ENCODE measurements at places on chromosomes 7 and 10.

GRCh38 chr10:21053953-21054690 is 157.0 kb upstream of the NEBL start:
- no peak for DNase-seq

- no peak for DNase-seq
Observed at GRCh38 chr10:35910234-35910633, 268.1 kb upstream of the FZD8 start.

DNA sequence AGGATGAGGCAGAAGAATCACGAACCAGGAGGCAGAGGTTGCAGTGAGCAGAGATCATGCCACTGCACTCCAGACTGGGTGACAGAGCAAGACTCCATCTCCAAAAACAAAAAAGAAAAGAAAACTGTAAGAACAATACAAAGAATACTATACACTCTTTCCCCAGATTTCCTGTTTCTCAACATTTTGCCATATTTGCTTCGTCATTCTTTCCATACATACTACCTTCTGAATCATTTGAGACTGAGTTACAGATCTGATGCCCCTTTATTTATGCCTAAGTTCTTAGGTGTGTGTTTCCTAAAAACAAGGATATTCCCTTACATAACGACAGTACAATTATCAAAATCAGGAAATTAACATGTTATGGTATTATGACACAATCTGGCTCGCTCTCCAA is 168.4 kb upstream of the CELF2 start:
- no peak for DNase-seq

DNA sequence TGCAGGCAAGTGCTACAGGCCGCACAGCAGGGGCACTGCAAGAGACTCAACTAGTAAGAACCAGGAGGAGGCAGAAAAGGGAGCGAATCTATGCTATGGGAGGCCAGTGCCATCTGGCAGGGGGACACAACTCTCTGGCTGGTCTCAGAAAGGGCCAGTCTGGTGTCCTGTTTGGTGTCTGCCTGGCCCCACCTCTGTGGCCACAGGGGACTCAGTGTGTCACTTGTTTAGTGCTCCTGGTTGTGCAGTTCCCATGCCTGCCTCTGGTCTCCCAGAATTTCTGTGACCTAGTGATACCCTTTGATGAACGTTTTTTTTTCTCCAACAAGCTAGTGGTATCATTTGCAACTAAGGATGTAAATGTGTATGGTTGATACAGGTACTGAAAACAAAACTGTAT is 59.2 kb upstream of the JCAD start:
- DNase-seq: no peak

DNA sequence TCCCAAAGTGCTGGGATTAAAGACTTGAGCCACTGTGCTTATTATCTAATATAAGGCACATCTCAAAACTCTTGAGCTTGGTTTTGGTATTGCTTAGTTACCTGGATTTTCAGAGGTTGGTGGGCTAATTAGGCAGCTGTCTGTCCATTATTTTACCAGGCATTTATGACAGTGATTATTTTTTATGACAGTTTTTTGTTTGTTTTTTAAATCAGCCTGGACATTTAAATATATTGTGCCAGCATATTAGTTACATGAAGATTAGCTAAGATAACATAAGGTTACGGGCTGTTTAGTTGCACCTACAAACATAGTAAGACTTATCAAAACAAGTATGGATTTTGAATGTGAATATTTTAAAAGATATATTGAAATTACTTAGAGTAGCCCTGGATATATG is 2.6 kb upstream of the ZRANB1 start:
- no peak for DNase-seq

DNA sequence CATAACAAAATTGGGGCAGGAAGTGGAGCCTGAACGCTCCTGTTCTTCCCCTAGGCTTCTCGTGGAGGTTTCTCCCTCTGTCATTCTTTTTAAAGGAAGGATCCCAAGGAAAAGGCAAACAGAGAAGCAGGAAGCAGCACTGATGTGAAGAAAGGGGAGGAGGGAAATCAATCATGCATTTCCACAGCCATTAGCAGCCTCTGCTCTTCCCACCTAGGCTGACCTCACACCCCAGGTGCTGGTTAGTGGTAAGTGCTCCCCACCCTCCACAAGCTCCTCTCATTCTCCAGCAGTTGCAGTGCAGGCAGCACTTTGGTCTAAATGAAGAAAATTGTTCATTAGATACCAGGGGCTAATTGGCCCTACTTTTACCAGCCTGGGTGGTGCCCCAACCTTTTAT is 2.6 kb downstream of the CRHR2 start:
- no peak for DNase-seq

DNA sequence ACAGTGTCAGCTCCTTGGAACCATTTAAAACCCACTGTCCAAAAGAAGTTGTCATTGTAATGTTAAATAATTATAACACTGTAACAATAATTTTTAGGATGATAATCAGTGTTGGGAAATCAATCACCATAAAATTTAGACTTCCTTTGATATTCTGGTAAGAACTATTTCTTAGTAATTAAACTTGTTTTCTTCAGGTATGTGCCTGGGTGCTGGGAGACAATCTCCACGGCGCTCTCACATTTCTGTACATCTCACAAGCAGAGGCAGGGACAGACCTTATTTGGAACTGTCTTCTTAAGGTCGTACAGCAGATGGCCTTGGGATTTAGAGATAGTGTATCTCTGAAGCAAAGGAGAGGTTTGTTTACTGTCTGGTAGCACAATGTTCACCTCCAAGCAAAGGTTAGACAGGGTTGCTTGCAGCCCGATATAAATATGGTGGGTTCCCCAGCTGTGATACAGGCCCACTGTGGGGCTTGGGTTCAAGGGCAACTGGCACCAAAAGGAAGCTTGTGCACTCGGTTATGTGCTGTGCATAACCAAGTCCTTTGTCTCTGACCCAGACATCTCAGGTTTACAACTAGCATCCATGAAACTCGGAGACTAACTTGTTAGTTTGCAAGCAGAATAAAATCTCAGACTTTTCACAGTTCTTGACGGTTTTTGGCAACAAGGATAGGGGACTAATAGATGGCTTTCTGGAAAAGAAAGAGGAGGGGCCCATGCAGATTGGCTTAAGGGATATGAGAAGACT is 125.5 kb downstream of the RNF32 start:
- no peak for DNase-seq

DNA sequence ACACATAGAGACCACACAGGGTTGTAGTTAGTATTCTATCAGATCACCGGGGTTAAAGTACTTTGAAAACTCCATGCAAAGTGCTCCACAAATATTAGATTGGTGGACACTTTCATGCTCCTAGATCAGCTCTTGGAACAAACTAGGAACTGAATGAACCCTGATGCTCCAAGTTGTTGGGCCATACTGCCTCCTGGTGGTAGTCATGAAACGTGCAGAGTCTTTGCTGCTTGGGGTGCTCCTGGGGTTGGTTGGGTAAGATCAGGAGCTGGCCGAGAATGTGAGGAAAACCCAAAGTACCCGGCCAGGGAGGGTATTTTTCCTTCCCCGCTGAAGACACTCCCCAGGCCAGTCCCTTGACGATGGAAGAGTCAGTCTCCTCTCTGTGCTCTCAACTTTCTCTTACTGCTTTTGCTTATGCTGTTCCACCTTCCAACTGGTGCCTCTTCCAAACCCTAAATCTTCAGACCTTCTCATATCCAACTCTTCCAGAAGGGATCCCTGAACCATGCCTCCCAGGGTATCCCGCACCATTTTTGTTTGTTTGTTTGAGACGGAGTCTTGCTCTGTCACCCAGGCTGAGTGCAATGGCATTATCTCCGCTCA is 918 bp upstream of the RPEL1 start:
- peak; percentile 77 for DNase-seq

- no peak for DNase-seq
Observed at GRCh38 chr7:68739306-68739705, 859.0 kb upstream of the AUTS2 start.

GRCh38 chr10:98664329-98665042 is 217.8 kb upstream of the HPS1 start:
- DNase-seq: peak; percentile 5

GRCh38 chr7:158842486-158842885 is 13.2 kb upstream of the ESYT2 start:
- DNase-seq: no peak

- DNase-seq: no peak
Observed at GRCh38 chr10:35600193-35600592, 4.9 kb upstream of the GJD4 start.

DNA sequence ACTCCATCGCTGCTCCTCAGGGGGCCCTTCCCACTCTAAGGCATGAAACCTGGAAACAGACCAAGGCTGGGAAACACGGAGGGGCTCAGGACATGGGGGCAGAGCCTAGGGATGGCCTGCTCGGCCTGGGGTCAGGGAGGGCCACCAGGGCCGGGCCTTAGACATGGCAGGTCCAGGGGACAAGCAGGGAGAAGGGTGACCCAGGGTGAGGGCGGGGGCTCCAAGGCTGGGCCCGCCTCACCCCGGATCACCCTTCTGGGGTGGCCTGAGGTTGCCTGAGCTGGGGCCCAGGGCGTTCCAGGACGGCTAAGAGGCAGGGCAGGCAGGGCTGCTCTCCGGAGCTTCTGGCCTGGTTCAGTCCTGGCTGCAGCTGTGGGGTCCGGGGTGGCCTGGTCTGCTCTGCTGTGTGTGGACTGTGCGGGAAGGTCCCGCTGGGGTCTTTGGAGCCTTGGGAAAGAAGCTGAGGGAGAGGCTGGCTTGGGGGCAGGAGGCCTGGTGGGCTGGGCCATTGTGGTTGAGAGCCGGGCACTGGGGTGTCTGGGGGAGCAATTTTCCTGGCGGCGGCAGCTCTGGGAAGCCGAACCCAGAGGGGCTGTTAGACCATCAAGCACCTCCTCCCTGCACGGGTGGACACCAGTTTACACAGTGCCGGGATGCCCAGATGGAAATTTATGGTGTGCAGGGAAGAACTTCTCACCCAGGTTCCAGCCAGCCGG is 52.2 kb downstream of the UNCX start:
- DNase-seq: no peak

GRCh38 chr10:119908166-119908565 is 15.6 kb downstream of the SEC23IP start:
- no peak for DNase-seq

DNA sequence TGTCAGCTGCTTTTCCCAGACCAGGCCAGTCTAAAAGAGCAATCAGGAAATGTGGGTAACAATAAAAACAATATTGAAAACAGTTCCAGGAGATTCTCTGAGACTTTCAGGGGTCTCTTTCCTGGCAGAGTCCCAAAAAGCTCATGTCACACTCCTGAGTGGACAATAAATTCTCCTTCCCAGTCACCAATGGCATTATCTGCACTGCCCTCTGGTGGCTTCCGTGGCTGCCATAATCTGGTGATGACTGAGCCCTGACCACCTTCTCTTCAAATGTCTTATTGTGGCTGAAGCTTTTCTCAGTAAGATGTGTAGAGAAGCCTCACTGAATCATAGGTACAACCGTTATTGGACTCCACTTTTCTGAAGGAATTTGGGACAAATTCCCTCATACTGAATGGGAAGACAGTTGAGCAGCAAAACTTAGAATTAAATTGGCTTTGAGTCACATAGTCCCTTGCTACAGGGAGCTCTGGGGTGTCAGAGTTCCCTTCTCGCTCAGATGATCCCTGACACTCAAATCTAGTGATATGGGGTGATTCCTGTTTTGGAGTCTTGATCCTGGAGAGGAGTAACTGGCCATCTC is 24.4 kb upstream of the ASAH2 start:
- no peak for DNase-seq

DNA sequence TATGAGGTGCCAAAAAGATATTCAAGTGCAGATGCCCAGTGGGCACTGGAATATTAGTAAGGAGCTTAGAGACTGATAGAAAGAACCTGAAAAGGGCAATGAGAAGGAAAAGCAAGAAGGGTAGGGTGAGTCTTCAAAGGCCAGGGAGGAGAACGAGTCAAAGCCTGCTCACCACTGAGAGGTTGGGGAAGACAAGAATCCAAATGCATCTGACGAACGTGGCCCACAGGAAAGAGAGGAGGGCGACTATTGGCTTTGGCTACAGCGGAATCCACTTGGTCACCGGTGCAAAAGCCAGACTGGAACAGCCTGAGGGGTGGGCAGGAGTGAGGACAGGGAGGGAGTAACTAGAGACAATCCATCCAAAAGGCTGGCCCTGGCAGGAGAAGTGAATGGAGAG is 216.7 kb upstream of the KLF14 start:
- DNase-seq: no peak

- no peak for DNase-seq
Observed at GRCh38 chr10:102188298-102188940, 36.2 kb downstream of the NOLC1 start.

DNA sequence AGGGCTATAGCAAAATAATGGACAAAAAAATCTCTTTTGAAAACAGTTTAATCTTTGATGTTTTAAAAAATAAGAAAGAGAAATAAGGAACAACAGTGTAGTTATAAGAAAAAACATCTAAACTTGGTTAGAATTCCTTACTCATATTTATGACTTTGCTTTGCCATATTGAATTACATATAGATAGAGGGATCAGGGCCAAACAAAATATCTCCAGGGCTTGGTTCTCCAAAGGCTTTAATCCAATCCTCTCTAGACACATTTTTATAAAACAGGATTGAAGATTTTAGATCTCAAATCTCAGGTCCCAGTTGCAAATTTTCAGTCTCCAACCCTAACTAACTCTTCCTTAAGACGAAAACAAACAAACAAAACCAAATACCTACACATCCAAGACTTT is 72.6 kb upstream of the RHOBTB1 start:
- no peak for DNase-seq
